HepG2 (cell line): ENCODE measurements at places on chromosomes 16 and 17.

- peak overlapping the region; percentile 72 for H3K4me3 ChIP-seq
- peaks cover 61% of the 10 kb centered on the region for H3K4me1 ChIP-seq
- peak; percentile 90 for DNase-seq
- no peaks in the 10 kb centered on the region for H3K27me3 ChIP-seq
- H3K36me3 ChIP-seq = peaks cover 43% of the 10 kb centered on the region
Observed at GRCh38 chr17:28744972-28745785, 1.4 kb downstream of the TRAF4 start.

- no peaks in the 10 kb centered on the region for H3K27me3 ChIP-seq
- H3K36me3 ChIP-seq = no peaks in the 10 kb centered on the region
- H3K4me1 ChIP-seq = peaks cover 62% of the 10 kb centered on the region
Observed at GRCh38 chr16:21608639-21609328, 9.4 kb downstream of the METTL9 start.

DNA sequence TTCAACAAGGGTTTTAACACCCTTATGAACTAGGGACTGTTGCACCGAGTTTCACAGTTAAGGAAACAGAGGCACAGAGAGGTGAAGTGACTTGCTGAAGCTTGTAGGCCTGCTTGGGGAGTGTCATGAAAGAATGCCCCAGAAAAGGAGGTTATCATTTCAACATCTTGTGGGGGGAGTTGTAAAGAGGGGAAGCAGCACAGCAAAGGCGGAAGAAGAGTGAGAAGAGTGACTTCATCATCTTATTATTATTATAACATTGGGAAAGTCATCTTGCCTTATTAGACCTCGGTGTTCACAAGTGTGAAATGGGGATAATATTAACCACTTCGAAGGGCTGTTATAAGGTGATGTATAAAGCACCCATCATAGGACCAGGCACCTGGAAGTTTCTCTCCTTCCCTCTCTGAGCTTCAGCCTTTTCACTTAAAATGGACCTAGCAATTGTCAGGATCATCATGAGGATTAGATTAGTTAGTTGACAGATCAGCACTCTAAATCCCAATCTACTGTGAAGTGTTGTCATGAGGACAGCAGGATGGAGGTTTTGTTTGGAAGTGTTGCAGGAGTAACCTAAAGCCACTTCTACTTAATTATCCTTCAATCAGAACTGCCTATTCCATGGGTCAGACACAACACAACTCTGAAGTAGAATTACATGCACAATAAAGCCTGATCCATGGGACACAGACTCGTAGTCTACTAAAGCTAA, 2.3 kb downstream of the CCL4 start:
- H3K36me3 ChIP-seq = no peaks in the 10 kb centered on the region
- H3K4me3 ChIP-seq = no peak overlapping the region
- no peaks in the 10 kb centered on the region for H3K4me1 ChIP-seq
- H3K27me3 ChIP-seq = no peaks in the 10 kb centered on the region
- H3K27ac ChIP-seq = no peak overlapping the region

DNA sequence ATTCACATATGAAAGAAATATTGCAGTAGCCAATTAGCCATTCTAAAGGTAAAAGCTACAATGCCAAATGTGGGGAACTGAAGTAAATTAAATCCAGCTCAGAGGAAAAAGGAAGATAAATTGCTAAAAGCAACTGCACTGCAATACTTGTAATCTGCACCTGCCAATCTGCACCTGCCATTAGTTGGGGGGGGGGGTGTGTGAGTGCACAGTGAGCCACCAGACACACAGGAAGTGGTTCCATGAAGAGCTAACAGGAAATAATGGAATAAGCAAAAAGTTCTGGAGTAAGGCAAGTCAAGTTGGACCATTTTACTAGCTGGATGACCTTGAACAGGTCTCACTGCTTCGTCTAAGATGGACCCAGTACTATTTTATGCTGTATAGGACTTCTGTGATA, 191.8 kb downstream of the PARN start:
- peaks cover 10% of the 10 kb centered on the region; the same call in 1 of the 2 replicates for H3K4me1 ChIP-seq
- no peak overlapping the region for H3K27ac ChIP-seq
- peaks cover 11% of the 10 kb centered on the region; the same call in 2 of the 3 replicates for H3K36me3 ChIP-seq
- no peak for DNase-seq
- H3K27me3 ChIP-seq = no peaks in the 10 kb centered on the region

GRCh38 chr17:40850293-40850972, 16.6 kb downstream of the KRT12 start:
- H3K4me3 ChIP-seq = no peak overlapping the region
- DNase-seq = no peak
- no peaks in the 10 kb centered on the region for H3K36me3 ChIP-seq
- no peak overlapping the region for H3K27ac ChIP-seq

DNA sequence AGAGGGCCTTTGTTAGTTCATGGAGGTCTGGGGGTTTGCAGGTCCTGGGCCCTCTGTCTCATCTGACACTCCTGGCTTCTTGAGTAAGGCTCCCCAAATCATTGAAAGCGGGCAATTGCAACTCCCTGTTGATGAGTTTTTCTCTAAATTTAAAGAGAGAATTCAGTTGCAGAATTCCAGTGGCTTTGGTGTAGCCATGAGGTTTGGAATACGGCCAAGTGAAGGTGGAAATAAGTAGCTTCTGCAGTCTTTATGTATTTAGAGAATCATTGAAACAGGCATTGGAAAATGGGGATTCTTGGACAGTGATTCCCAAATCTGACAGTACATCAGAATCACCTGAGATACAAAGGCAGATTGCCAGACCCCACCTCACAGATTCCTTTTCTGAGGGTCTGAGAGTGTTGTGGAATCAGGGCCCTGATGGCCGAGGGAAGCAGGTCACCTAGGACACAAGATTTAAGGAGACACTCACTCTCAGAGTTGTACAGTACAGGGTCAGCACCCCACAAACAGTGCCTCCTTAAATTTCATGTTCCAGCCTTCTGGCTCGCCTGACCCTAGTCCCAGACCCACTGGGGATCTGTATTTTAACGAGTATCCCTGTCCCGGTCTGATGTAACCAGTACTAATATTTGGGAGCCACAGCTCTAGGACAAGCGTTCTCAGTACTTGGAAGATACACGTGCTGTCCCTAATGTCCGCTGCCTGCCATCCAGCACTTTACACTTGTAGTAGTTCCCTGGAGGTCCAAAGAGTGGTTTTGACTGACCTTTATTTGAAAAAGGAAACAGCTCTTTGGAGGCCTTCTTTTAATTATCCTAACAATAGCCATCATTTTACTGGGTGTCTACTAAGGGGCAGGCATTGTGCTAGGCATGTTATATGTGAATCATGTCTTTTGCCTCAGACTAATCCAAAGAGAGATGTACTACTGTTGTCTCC, 37.8 kb downstream of the YPEL2 start:
- no peaks in the 10 kb centered on the region for H3K27me3 ChIP-seq
- no peak for DNase-seq
- no peak overlapping the region for H3K27ac ChIP-seq
- no peak overlapping the region for H3K4me3 ChIP-seq

- no peak overlapping the region for H3K27ac ChIP-seq
- H3K4me1 ChIP-seq = peaks cover 57% of the 10 kb centered on the region
- H3K27me3 ChIP-seq = peaks cover 90% of the 10 kb centered on the region
- H3K36me3 ChIP-seq = no peaks in the 10 kb centered on the region
- no peak overlapping the region for H3K4me3 ChIP-seq
- DNase-seq = no peak
Observed at GRCh38 chr17:58246104-58246740, 7.8 kb downstream of the LPO start.

- no peak overlapping the region for H3K27ac ChIP-seq
- H3K4me1 ChIP-seq = peaks cover 39% of the 10 kb centered on the region
- no peak overlapping the region for H3K4me3 ChIP-seq
- DNase-seq = peak; percentile 40
- H3K36me3 ChIP-seq = no peaks in the 10 kb centered on the region; the same call in 2 of the 3 replicates
- H3K27me3 ChIP-seq = no peaks in the 10 kb centered on the region
Observed at GRCh38 chr17:66580184-66580955, 254.5 kb upstream of the CACNG5 start.

DNA sequence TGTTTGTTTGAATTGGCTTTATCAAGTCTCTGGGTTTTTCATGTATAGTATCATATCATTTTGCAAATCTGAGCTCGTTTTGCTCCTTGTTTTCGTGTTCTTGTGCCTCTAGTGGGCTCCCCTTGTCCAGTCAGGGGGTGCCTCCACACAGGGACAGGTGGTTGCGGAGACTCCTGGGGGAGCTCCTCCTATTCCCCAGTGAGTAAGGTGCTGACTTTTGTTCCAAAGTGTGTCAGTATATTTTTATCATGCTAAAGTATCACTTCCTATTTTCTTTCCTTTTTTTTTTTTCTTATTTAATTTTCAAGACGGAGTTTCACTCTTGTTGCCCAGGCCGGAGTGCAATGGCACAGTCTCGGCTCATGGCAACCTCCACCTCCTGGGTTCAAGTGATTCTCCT, 30.3 kb upstream of the IL17C start:
- H3K36me3 ChIP-seq = peaks cover 33% of the 10 kb centered on the region
- DNase-seq = no peak
- H3K27me3 ChIP-seq = no peaks in the 10 kb centered on the region
- no peak overlapping the region for H3K4me3 ChIP-seq
- no peak overlapping the region for H3K27ac ChIP-seq

DNA sequence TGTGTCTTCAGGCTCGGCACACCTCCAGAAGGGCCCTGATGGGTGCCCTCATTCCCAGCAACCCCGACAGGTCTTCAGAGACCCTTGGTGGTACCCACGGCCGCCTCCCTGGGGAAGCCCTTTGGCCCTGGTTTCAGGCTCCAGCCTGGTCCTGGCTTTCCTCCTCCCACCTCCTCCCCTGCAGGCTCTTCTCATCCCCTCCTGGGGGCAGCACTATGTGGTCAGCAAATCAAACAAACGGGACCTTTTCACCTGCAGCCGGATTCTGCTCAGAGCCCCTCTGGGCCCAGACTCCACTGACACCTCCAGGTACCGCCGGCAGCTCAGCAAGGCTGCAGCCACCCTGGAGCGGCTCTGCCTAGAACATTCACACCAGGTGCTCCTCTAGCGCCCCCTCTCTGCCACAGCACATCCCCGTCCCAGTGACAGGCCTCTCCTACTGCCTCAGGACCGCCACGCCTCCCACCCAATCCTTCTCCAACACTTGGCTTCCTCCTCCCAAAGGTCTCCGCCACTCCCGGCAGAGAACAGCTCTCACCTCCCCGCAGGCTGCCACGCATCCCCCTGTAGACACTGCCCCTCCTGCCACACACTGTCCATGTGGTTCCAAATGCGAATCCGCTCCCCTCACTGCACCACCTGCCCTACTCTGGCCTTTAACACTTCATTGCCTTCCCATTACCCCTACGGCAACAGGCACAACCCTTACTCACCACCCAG, 12.0 kb downstream of the CORO7 start:
- DNase-seq = peak; percentile 51
- H3K4me1 ChIP-seq = peaks cover 19% of the 10 kb centered on the region
- peaks cover 20% of the 10 kb centered on the region; the same call in 2 of the 3 replicates for H3K36me3 ChIP-seq

GRCh38 chr16:51524555-51525373, 373.7 kb upstream of the SALL1 start:
- no peaks in the 10 kb centered on the region; the same call in 2 of the 3 replicates for H3K27me3 ChIP-seq
- H3K36me3 ChIP-seq = no peaks in the 10 kb centered on the region
- H3K27ac ChIP-seq = no peak overlapping the region
- no peak overlapping the region for H3K4me3 ChIP-seq
- DNase-seq = no peak
- H3K4me1 ChIP-seq = no peaks in the 10 kb centered on the region

DNA sequence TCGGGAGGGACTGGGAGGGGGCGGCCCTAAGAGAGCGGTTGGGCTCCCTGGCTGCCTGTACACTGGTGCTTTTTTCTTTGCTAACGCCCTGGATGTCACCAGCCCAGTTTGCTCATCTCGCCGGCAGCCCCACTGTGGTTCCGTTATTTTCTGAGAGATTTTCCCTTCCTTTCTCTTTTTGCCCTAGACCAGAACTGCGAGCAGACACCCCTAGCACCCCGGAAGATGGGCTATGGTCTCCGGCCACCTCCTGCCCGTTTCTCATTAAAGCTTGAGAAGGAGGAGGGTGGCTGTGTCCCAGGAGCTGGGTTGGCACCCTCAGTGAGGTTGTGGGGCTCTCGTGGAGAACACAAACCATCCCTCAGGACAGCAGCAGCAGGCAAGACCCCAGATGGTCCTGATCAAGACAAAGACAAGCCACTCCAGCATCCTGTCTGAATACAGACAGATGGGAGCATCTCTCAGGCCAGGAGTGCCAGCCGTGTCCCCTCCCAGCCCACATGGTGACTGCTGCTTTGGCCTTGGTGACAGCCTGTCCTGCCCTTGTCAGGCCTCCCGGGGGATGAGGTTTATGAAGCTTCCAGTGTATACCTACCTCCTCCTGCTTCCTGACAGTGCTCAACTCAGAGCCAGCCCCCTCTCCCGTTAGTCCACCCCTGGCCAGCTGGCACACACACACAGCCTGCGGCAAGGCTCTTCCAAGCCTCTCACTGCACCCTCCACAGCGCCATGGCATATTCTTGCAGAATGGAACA, 77.2 kb downstream of the KCNJ12 start:
- H3K36me3 ChIP-seq = no peaks in the 10 kb centered on the region
- H3K4me1 ChIP-seq = peaks cover 5% of the 10 kb centered on the region; the same call in 1 of the 2 replicates
- H3K4me3 ChIP-seq = no peak overlapping the region
- no peak for DNase-seq
- no peak overlapping the region for H3K27ac ChIP-seq

GRCh38 chr17:39633570-39634183, 3.3 kb upstream of the STARD3 start:
- H3K36me3 ChIP-seq = no peaks in the 10 kb centered on the region
- no peak overlapping the region for H3K27ac ChIP-seq
- H3K4me3 ChIP-seq = no peak overlapping the region
- no peak for DNase-seq
- peaks cover 86% of the 10 kb centered on the region for H3K4me1 ChIP-seq
- H3K27me3 ChIP-seq = peaks cover 40% of the 10 kb centered on the region; the same call in 2 of the 3 replicates

DNA sequence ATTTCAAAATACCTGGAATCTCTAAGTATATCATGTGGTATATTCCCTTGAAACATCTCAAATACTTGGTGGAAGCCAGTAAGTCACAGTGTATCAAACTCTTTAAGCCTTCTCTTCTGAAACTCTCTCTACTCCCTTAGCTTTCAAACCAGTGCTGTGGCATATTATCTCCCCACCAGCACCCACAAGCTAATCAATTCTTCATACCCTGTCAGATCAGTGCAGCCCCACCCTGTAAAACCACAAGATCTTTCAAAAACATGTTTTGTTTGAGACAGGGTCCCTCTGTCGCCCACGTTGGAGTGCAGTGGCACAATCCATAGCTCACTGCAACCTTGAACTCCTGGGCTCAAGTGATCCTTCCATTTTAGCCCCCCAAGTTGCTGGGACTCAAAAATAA, 91.6 kb upstream of the C17orf78 start:
- H3K36me3 ChIP-seq = peaks cover 3% of the 10 kb centered on the region; the same call in 1 of the 2 replicates
- no peak for DNase-seq
- no peak overlapping the region for H3K27ac ChIP-seq
- H3K4me1 ChIP-seq = no peaks in the 10 kb centered on the region
- no peak overlapping the region for H3K4me3 ChIP-seq

DNA sequence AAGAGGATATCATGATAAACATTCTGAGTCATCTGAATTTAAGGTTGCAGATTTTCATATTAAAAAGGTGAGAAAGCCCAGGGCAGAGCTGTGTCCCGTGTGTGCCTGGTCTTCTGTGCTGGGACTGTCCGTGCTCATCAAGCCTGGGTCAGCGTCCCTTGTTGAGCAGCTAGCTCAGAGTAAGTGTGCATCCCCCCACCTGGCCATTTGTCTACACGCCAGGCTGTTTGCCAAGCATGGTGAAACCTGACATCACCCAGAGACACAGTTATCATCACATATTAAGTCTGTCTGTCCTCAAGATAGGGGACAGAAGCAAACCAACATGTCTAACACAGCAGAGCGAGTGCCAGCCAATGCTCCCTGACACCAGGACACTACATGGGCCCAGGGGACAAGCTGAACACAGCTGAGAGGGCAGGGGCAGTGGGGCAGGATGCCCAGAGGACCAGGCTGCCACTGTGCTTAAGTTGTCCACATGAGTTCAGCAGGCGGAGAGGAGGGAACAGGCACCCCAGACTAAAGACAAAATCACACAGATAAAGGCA, 57.9 kb upstream of the CNEP1R1 start:
- H3K36me3 ChIP-seq = no peaks in the 10 kb centered on the region
- H3K4me3 ChIP-seq = no peak overlapping the region
- peaks cover 10% of the 10 kb centered on the region for H3K4me1 ChIP-seq
- H3K27ac ChIP-seq = no peak overlapping the region
